ENCODE measurements at places on chromosomes 2 and 18.
A peak's percentile ranks its signal among the peaks of the same experiment; 100 is the strongest.

GRCh38 chr2:200399046-200399445 lies 92.6 kb downstream of the SPATS2L start:
- no peaks in the 10 kb centered on the region for H3K36me3 ChIP-seq
- H3K4me1 ChIP-seq: no peaks in the 10 kb centered on the region
- H3K4me3 ChIP-seq: no peak overlapping the region
- no peak overlapping the region for H3K27ac ChIP-seq

DNA sequence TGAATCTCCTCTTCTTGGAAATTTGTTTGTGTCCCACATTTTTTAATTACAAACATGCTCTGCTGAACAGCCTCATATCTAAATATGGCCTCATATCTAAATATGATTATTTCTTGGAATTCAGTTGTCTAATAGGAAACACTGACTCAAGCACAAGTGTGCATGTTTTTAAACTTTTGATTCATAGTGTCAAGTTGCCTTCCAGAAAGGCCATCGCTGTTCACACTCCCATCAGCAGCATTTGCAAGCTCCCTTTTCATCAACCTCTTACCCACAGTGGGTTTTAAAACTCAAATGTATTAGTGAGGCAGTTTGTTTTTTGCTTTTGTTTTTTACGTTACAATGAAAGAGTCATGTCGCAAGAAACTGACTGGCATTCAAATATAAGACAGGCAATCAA lies 65.2 kb upstream of the SMAD2 start:
- H3K36me3 ChIP-seq: no peaks in the 10 kb centered on the region
- DNase-seq: no peak
- H3K27me3 ChIP-seq: no peaks in the 10 kb centered on the region
- H3K4me1 ChIP-seq: no peaks in the 10 kb centered on the region

DNA sequence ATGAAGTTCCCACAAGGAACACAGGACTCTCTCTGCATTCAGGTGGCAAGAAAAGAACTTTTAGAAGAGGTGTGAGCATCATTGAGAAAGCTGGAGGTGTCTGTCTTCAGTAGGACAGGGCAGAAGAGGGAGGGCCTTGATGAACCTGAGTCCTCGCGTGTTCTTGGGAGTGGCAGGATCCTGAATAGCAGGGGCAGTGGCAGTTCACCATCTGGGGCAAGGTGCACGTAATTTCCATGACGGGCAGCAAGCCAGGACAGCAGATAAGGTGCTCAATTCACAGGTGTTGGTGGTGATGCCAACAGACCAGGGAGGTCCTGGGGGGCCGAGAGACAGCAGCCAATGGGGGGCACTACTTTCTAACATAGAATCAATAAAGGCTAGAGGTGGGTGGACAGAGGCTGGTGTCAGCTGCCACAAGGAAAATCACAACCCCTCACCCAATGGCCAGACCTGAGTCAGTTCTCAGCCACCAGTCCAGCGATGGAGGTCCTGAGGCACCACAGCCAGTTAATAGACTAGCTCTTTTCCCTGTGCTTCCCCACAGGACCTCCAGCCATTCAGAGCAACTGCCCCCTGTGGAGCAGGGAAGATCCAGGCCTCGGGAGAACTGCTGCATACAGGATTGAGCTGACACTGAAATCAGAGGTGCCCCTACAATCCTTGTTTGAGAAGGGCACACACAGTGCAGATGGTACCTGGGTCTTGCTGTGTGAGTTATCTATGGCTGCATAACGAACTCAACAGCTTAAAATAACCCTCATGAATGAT lies 10.9 kb upstream of the HDAC4 start:
- DNase-seq: no peak
- no peaks in the 10 kb centered on the region for H3K27me3 ChIP-seq
- no peak overlapping the region for H3K27ac ChIP-seq
- H3K4me3 ChIP-seq: no peak overlapping the region

GRCh38 chr2:217160103-217160743 lies 300.4 kb upstream of the TNP1 start:
- H3K36me3 ChIP-seq: no peaks in the 10 kb centered on the region
- no peak overlapping the region for H3K4me3 ChIP-seq
- no peaks in the 10 kb centered on the region for H3K27me3 ChIP-seq
- H3K4me1 ChIP-seq: no peaks in the 10 kb centered on the region
- no peak overlapping the region for H3K27ac ChIP-seq

- H3K27ac ChIP-seq: no peak overlapping the region
- H3K27me3 ChIP-seq: no peaks in the 10 kb centered on the region
- peak overlapping the region; percentile 90 for H3K4me3 ChIP-seq
- peaks cover 40% of the 10 kb centered on the region for H3K36me3 ChIP-seq
These were observed 1.5 kb downstream of the TEX261 start for GRCh38 chr2:70992945-70993853.

- H3K4me1 ChIP-seq: no peaks in the 10 kb centered on the region
- H3K27me3 ChIP-seq: no peaks in the 10 kb centered on the region
- no peaks in the 10 kb centered on the region for H3K36me3 ChIP-seq
- no peak overlapping the region for H3K27ac ChIP-seq
- DNase-seq: no peak
- H3K4me3 ChIP-seq: no peak overlapping the region
These were observed 581.2 kb upstream of the SLC8A1 start for GRCh38 chr2:41033127-41033526.

DNA sequence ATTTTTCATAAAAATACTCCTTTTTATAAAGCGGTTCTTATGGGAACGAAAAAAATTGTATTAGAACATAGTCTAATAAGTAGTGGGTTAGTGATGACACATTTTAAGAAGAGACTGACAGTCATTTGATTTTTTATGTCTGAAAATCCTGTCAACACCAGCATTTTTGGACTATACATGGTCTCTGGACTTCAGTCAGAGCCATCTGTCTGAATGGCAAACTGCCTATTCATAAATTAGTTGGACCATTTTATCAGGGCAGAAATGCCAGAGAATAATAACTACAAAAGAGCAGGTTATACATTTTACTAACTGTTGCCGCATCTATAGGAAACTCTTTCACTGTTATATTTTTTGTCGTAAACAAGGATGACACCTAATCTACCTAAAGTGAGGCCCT lies 437.6 kb downstream of the ZNF804A start:
- H3K4me1 ChIP-seq: no peaks in the 10 kb centered on the region
- H3K27ac ChIP-seq: no peak overlapping the region
- DNase-seq: no peak
- H3K36me3 ChIP-seq: no peaks in the 10 kb centered on the region
- no peak overlapping the region for H3K4me3 ChIP-seq

- no peak overlapping the region for H3K27ac ChIP-seq
- no peaks in the 10 kb centered on the region for H3K36me3 ChIP-seq
- no peaks in the 10 kb centered on the region for H3K4me1 ChIP-seq
- H3K4me3 ChIP-seq: no peak overlapping the region
These were observed 47.2 kb upstream of the XPO1 start for GRCh38 chr2:61585383-61585782.

DNA sequence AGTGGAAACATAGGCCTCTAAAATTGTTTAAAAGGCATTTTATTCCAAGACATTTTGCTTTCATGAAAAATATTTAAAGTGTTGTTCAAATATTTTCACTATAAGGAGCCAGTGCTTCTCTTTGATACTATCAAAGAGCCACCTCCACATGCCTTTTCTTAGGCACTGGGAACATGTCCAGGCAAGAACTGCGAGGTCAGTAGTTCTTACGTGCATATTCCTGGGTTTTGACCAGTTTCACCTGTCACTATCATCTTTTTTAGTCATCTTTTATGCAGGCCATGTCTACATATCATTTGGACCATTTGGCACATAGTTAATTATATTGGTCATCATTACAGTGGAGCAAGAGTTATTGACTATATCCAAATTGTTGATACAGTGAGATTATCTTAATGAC lies 195.3 kb downstream of the CCDC85A start:
- H3K27me3 ChIP-seq: no peaks in the 10 kb centered on the region
- H3K4me3 ChIP-seq: no peak overlapping the region
- H3K36me3 ChIP-seq: no peaks in the 10 kb centered on the region

- peaks cover 26% of the 10 kb centered on the region for H3K36me3 ChIP-seq
- H3K4me3 ChIP-seq: no peak overlapping the region
- H3K4me1 ChIP-seq: peaks cover 36% of the 10 kb centered on the region
- no peak overlapping the region for H3K27ac ChIP-seq
- DNase-seq: no peak
These were observed 154.7 kb downstream of the HDAC4 start for GRCh38 chr2:239245872-239246721.

- H3K4me3 ChIP-seq: no peak overlapping the region
- H3K36me3 ChIP-seq: no peaks in the 10 kb centered on the region
- H3K27me3 ChIP-seq: no peaks in the 10 kb centered on the region
- no peak for DNase-seq
These were observed 60.1 kb downstream of the MOB4 start for GRCh38 chr2:197575987-197576386.

DNA sequence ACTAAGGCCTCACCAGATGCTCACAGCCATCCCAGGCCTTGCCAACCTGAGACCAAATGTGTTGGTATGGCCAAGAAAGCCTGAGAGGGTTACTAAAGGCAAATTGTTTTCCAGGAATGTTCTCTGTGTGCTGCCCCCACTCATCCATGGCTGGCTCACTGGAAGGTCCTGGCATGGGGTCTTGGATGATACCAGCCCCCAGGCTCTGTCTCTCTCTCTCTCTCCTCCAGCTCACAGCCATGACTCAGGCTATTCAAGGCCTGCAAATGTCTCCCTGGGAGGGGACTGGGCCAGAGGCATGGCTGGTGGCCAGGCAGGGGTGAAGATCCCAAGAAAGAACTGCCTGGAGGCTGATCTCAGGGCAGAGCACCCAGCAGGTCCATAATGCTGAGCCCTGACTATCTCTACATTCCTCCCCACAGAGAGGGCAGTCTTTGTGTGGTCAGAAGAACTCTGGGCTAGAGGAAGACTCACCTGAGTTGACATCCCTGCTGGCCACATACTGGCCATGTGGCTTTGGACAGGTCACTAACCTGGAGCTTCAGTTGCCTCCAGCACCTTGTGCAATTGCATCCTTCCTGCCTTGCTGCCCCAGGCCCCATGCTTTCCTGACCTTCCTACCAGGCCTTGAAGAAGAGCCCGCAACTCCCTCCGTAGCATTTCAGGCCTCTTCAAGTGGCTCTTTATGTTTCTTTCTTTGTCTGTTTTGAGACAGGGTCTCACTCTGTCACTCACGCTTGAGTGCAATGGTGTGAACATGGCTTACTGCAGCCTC lies 150.4 kb downstream of the ZFP36L2 start:
- H3K27ac ChIP-seq: no peak overlapping the region
- no peak for DNase-seq
- H3K27me3 ChIP-seq: no peaks in the 10 kb centered on the region
- no peak overlapping the region for H3K4me3 ChIP-seq

DNA sequence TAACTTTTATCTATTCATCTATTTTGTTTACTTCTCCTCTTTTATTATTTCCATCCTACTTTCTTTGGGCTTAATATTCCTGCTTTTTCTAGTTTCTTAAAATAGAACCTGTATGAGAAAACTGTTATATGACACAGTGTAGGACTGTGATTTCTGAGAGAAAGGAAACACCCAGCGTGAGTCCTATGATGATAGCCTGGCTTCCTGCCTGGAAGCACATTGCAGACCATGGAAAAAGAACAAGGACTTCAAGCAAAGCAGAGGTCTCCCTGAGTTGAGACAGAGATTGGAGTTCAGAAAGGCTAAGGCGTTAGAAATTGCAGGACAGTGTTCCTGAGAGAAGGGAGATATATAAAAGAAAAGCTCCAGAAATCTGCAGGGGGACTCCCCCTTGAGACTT lies 7.8 kb downstream of the RBM44 start:
- DNase-seq: no peak
- H3K4me3 ChIP-seq: no peak overlapping the region
- H3K27ac ChIP-seq: no peak overlapping the region
- no peaks in the 10 kb centered on the region for H3K36me3 ChIP-seq
- no peaks in the 10 kb centered on the region for H3K27me3 ChIP-seq
- H3K4me1 ChIP-seq: no peaks in the 10 kb centered on the region

- no peak for DNase-seq
- H3K27ac ChIP-seq: no peak overlapping the region
- no peaks in the 10 kb centered on the region for H3K4me1 ChIP-seq
- no peak overlapping the region for H3K4me3 ChIP-seq
These were observed 34.5 kb downstream of the COL3A1 start for GRCh38 chr2:189008555-189009262.

DNA sequence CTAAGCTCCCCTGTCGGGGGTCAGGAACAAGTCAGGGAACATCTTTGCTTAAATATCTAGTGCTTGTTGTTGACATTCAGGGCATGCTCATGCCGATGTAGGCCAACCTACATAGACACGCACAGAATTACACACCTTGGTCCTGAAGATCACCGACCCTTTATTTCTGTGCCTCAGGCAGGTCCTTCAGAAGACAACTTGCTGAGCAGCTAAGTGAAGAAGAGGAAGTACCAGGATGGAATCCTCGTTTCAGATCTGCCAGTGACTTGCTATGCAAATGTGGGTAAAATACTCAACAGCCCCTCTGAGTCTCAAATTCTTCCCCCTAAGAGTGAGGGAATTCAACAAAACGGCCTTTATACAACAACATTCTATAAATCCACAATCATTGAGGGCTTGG lies 494.7 kb downstream of the BCL11A start:
- H3K4me1 ChIP-seq: no peaks in the 10 kb centered on the region
- no peak for DNase-seq
- H3K27me3 ChIP-seq: no peaks in the 10 kb centered on the region
- no peaks in the 10 kb centered on the region for H3K36me3 ChIP-seq

GRCh38 chr18:75141166-75141565 lies 67.8 kb downstream of the PTGR3 start:
- no peaks in the 10 kb centered on the region for H3K36me3 ChIP-seq
- DNase-seq: no peak
- H3K4me1 ChIP-seq: no peaks in the 10 kb centered on the region
- no peaks in the 10 kb centered on the region for H3K27me3 ChIP-seq
- no peak overlapping the region for H3K27ac ChIP-seq

DNA sequence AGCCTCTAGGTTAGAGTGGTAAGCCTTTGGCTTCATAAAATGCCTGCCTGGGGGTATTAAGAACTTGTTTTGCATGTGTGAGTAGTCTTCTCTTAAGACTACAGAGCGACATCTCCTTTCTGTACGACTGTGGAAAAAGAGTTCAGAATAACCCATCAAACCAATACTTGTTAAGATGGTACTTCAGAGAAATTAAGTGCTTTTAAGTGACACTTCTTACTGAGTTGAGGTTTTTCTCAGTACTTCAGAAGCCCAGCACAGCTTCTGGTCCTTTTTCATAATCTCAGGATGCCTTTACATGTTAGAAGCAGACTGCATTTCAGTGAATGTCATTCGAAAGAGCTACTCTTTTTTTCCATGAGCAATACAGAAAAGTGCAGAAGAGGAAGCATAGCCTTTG lies 10.8 kb downstream of the XRCC5 start:
- H3K4me1 ChIP-seq: peaks cover 8% of the 10 kb centered on the region
- no peaks in the 10 kb centered on the region for H3K27me3 ChIP-seq
- DNase-seq: no peak
- H3K4me3 ChIP-seq: no peak overlapping the region
- H3K36me3 ChIP-seq: peaks cover 92% of the 10 kb centered on the region

- peaks cover 4% of the 10 kb centered on the region for H3K4me1 ChIP-seq
- H3K36me3 ChIP-seq: peaks cover 9% of the 10 kb centered on the region
- no peaks in the 10 kb centered on the region for H3K27me3 ChIP-seq
These were observed 7.7 kb downstream of the OXER1 start for GRCh38 chr2:42756150-42756775.

All from CD4-positive, alpha-beta T cell (primary cell).